NCI-H774 (cell line): ENCODE measurements at places on chromosomes 2 and 18.

DNA sequence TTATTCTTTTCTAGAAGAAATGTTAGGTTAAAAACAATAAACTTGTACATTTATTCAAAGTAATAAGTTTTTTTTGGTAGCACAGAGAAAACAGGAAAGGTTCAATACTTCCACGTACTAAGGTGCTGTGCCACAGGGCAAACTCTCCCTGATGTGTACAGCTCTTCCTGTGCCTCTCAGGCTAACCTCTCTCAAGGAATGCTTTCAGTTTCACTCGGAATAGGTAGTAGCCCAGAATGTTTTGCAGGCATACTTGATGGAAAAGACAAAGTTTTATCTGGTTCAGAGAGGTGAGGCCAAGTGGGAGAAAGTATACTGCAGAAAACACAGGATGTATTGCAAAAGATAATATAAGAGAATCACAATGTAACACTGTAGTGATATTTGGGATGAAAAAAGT is 171.0 kb upstream of the ZFP36L2 start:
- DNase-seq, result no peak

DNA sequence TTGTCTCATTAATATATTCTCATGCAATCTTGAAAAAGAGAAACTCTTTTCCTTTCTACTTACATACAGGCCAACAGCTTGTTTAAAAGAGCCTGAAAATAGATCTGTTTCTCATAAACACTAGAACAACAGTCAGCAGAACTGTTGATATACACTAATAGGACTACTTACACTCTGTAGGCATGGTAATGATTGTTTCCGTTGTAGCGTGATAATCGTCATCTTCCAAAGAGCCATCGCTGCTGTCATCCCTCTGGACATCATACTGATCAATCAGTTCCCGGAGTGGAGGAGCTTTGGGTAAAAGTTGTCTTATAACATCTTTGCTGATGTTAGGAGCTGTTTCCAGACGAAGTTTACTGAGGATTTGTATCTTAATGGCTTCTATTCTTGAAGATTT is 476 bp downstream of the MSTN start:
- no peak for DNase-seq

DNA sequence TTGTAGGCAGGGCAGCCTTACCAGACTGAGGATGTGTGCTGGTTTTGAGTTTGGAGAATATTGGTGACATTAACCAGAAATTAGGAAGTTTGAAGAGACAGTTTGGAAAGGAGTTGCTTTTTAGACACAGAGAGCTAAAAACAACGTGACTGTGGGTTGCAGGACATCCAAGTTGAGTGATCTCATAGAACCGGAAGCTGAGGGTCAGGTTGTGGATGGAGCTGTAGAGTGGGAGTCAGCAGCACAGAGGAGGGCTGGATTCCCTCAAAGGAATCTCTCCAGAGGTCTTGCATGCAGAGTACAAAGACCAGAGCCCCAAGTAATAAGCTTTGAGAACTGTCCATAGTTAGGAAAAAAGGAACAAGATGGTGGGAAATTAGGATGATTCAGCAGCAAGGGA is 9.3 kb downstream of the MAPRE3 start:
- no peak for DNase-seq

DNA sequence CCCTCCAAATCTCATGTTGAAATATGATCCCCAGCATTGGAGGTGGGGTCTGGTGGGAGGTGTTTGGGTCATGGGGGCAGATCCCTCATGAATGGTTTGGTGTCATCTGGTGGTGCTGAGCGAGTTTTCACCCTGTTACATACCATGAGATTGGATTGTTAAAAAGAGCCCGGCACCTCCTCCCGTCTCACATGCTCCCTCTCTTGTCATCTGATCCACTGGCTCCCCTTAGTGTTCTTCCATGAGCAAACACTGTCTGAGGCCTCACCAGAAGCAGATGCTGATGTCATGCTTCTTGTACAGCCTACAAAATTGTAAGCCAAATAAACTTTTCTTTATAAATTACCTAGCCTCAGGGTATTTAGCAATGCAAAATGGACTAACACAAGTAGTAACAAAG is 405.0 kb upstream of the SLC39A10 start:
- DNase-seq, result no peak

- no peak for DNase-seq
Measured at GRCh38 chr2:96874198-96874831, 4.4 kb upstream of the SEMA4C start.

GRCh38 chr18:70419526-70419925 is 130.7 kb downstream of the SOCS6 start:
- no peak for DNase-seq

DNA sequence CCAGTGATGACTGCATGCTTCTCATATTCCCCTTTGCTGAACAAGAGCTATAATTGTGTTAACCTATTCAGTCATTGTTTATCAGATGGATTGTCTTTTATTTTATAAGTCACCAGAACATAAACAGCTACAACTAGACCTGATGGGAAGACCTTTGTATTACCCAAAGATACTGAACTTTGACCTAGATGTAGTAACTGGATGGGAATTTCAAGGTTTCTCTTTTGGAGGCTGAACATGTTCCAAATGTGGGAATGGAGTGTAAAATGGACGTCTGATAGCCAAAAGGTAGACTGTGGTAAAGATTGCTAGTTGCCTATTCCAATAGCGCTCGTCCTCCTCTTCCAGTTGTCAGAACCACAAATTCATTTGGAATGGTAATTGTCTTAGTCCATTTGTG is 56.4 kb upstream of the ST3GAL5 start:
- DNase-seq, result no peak

GRCh38 chr18:39660141-39660540 is 2094.5 kb upstream of the CELF4 start:
- DNase-seq, result no peak

GRCh38 chr18:48934415-48934722 is 16.4 kb downstream of the SMAD7 start:
- DNase-seq, result no peak

- DNase-seq, result peak; percentile 36
Measured at GRCh38 chr2:3827673-3828575, 124.5 kb downstream of the DCDC2C start.

DNA sequence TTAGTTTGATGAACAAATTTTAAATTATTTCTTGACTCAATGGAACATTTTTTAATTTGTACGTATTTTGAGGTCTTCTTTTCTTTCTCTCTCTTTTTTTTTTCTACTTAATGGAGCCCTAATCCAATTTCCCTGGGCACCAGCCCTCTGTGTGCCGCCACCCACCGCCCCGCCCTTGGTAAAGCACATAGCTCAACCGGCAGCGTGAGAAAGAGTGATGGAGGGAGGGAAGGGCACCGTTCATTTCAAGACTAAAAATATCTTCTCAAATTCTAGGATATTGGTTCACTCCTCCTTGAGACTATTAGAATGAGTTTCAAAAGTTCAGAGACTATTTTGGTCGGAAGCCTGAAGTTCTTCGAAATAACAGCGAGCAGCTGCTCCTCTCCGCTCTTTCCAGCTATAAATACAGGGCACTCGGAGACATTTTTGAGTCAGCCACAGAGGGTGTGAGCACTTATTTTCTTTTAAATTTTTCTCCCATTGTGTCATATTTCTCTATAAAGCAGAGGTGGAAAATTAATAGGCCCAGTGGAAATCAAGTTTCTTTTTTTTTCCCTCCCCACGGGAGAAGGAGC is 731.7 kb upstream of the ID2 start:
- no peak for DNase-seq

DNA sequence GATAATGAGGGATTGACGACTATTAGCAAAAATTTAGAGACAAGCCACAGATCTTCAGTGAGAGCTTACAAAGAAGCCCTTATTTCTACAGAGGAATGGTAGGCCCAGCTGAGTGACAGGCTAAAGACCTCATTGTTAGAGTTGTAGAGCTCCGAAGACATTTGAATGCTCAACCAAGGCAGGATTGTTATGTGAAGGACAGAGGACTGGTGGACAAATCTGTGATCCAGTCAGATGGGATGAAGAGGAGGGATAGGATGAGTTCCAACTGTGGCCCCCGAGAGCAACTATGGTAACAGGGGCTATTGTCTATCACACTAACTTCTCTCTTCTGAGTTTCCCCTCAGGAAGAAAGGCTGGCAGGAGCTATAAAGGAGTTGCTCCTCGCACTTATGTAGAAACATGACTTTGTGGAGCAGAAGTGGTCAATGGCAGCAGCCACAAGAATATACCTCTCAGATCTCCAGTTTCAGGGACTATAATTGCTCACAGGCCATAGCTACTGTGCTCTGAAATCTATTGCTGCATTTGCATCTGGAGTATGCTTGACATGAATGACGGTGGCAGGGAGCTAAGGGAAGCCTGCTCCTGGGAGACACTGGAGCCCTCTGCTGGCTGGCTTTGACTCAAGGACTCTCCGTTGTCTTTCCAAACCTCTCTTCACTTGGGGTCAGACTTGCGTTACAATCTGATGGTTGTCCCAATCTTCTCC is 50.3 kb upstream of the GREB1L start:
- DNase-seq, result peak; percentile 52

DNA sequence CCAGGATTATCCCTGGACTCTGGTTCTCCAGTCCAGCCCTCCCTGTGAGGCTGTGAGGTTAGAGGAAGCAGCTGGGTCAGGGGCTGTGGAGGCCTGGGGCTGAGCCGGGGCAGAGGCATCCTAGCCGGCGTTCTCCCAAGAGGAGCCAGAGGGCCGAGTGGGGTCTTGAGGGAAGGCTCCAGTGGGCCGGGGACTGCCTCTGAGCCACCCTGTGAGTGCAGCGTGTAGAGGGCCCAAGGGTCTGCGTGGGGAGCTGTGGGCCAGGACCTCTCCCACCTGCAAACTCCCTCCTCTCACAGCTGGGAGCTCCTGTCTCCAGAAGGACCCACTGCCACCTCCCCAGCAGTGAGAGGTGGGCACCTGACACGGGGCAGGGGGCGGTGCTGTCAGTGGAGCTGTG is 41.0 kb downstream of the GLI2 start:
- no peak for DNase-seq

GRCh38 chr18:22343613-22344012 is 74.1 kb downstream of the CTAGE1 start:
- no peak for DNase-seq

DNA sequence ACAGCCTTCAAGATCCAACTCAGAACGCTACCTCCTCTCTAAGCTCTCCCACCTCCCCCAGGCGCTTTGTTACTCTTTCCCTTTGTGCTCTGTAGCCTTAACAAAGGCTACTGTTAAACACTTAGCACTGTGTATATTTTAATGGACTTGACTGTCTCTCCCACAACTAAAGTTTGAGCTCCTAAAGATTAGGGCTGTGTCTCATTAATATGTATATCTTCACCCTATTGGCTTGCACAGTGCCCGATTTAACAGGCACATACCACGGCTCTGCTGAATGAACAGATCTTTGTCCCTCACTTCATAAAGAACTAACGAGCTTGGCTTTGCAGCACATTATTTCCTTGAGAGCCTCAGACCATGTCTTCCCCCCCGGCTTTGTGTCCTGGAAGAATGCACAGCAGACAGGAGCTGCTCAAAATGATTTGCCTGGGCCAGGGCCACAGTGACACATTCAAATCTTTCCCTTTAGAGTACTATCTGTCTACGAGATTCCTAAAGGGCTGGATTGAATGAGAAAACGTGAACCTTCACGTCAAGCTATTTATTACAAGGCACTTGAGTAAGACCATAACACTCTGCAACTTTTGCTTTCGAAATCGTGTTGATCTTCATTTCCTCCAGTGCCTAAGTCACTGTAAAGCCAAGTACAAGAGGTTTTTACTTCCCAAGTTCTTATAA is 22.1 kb downstream of the ABHD3 start:
- no peak for DNase-seq

GRCh38 chr2:144374163-144374661 is 145.7 kb downstream of the ZEB2 start:
- DNase-seq, result no peak

DNA sequence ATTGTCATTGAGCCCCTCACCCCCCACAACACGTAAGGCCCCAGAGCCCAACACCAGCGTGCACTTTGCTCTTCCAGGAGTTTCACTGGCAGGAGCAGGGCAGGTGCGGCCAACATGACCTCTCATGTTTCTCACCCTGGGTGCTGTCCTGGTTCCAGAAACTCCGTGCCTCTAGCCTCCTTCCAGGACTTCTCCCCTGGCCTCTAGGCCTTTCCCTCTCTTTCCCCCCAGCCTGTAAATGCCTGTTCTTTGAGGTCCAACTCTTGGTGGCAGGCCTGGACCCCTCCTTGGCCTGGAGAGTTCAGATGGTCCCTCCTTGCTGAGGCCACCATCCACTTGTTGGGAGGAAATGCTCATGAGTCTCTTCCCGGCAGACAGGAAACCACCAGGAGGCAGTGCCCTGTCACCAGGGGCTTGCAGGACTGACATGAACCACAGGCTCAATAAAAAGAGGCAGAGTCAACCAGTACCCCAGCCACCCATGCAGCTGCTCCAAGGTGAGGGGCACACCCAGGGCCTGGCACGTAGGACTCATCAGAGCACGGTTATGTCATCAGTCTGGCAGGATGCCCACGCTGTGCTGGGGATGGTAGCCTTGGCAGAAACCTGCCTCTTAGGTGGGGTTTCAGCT is 1.5 kb downstream of the MALL start:
- no peak for DNase-seq

GRCh38 chr2:8215159-8215863 is 466.5 kb upstream of the ID2 start:
- DNase-seq, result no peak

GRCh38 chr2:10545556-10545955 is 97.4 kb upstream of the ODC1 start:
- DNase-seq, result no peak

DNA sequence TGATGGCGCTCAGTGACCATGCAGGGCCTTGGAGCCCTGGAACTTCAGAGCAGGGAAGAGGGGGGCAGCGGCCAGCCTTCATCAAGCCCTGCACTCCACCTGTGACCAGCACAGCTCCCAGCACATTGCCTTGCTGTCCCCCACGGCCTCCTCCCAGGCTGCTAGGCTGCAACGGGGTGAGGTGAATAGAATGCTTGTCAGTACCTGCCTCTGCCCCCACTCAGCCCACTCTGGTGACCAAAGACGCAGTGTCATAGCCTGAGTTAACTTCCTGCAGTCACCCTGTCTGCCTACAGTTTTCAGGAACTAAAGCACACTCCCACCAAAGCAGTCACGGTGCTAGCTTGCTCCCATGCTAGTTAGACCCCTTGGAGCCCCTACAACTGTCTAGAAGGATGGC is 72.1 kb downstream of the STPG4 start:
- no peak for DNase-seq

DNA sequence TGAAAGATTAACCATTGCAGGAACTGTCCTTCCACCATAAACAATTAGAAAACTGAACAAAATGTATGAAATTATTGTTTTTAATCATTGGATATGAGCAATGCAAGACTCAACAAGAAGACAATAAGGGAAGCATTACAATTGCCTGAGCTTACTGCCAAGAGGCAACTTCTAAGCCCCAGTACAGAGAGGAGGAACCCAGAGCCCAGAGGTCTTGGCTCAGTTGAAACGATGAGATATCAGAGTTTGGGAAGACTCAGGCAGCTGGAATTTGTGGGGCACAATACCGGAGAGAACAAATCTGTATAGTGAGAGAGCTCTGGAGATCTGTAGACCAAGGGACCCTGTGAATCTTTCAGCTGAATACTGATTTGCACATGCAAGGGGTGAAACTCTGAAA is 80.6 kb upstream of the ZFP36L2 start:
- DNase-seq, result no peak
